Prostate gland (tissue), 2 donors: ENCODE measurements at places on chromosomes 3 and 15.

GRCh38 chr3:8776406-8776805 is 7.0 kb upstream of the OXTR start:
- DNase-seq = no peak

DNA sequence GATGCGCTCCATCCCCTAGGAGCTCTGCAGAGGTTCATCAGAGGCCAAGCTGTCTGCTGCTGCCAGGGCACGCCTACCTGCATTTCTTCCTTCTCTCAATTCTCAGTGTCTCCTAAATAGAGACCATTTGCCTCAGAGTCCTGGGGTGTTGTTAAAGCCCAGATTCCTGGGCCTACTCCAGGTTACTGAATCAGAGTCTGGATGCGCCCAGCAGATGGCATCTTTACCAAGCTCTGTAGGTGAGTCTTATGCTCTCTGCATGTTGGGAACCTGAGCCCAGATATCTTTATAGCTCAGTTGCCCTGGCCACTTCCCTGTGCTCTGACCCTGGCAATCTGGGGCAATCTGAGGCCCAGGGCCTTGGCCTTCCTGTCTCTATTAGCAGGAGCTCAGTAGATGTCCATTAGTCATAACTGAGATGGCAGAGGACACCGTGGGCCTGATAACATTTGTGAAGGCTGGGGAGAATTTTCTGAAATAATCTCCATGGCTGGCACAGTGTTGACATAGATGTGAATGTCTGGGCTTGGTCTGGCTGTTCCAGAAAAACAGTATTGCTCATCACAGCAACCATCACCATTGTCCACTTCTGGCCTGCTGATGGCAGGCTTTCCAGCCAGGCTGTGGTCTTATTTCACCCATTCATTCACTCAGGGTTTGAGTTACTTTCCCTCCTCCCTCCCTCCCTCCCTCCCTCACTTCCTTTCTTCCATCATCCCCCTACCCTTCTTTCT is 13.3 kb upstream of the RBP1 start:
- DNase-seq = no peak

- no peak for DNase-seq
These were observed 409.0 kb upstream of the PROK2 start for GRCh38 chr3:72193771-72194430.

DNA sequence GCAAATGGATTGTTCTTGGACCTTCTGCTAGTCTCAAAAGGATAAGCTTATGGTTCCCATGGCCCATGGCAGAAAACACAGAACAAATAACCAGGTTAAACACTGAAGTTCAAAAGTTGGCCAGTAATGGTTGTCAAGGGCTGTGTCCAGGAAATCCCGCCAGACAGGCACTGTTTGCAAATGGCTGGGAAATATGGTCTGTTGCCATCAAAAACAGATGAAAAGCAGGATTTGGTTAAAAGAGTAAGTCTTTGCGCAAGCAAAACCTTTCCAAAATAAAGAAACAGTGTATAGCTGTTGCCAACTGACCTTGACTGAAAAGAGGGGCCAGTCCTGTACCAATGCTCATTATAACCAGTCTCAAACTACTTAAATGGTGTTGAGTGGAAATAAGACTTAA is 58.6 kb downstream of the WWTR1 start:
- no peak for DNase-seq

DNA sequence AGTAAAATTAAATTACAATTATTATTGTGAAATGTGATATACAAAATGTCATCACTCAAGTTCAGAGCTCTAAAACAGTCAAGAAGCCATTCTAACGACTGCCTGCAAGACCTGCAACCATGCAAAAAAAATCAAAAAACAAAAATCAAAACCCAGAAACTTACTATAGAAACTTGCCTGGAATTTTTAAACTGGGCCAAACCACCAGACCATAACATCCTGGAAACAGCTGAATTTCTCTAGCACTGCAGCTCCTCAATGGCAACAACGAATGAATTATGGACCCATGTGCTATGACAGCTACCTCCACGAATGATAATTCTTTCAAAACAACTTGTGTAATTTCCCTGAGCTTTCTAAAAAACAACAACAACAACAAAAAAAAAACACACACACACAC is 130.0 kb upstream of the KCNMB2 start:
- no peak for DNase-seq
